ENCODE measurements at places on chromosomes 13 and 19.

DNA sequence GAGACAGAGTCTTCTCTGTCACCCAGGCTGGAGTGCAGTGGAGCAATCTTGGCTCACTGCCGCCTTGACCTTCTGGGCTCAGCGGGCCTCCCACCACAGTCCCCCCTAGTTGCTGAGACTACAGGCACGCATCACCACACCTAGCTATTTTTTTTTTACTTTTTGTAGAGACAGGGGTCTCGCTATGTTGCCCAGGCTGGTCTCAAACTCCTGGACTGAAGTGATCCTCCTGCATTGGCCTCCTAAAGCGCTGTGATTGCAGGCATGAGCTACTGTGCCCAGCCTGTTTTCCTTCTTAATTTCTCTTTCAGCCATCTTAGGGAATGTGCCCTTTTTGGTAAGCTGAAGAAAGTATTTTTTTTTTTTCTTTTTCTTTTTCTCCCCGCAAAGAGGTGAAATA is 42.6 kb upstream of the RNF113B start:
- no peak for DNase-seq

- no peak for DNase-seq
Observed at GRCh38 chr19:39671739-39672363, 16.1 kb downstream of the LGALS16 start.

DNA sequence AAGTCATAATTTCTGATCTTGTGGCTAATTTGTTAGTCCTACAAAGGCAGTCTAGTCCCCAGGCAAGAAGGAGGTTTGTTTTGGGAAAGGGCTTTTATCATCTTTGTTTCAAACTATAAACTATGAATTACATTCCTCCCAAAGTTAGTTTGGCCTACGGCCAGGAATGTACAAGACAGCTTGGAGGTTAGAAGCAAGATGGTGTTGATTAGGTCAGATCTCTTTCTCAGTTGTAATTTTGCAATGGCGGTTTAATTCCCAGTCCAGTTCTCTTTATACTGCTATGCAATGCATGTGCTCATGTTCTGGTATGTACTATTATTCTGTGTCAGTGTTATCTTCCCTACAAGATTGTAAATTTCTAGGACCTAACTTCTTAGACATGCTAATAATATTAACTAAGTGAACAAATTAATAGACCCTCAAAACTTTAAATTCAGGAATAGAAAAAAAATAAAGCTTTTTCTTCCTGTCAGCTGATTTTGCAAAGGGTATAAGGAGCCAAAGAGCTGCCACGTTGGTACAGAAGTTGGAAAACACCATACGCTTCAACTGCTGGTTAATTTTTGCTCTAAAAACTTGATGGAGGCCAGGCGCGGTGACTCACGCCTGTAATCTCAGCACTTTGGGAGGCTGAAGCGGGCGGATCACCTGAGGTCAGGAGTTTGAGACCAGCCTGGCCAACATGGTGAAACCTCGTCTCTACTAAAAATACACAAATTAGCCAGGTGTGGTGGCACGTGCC is 1.3 kb upstream of the DNAJC15 start:
- no peak for DNase-seq

- DNase-seq = no peak
Observed at GRCh38 chr13:46609052-46609451, 56.1 kb downstream of the LRCH1 start.

DNA sequence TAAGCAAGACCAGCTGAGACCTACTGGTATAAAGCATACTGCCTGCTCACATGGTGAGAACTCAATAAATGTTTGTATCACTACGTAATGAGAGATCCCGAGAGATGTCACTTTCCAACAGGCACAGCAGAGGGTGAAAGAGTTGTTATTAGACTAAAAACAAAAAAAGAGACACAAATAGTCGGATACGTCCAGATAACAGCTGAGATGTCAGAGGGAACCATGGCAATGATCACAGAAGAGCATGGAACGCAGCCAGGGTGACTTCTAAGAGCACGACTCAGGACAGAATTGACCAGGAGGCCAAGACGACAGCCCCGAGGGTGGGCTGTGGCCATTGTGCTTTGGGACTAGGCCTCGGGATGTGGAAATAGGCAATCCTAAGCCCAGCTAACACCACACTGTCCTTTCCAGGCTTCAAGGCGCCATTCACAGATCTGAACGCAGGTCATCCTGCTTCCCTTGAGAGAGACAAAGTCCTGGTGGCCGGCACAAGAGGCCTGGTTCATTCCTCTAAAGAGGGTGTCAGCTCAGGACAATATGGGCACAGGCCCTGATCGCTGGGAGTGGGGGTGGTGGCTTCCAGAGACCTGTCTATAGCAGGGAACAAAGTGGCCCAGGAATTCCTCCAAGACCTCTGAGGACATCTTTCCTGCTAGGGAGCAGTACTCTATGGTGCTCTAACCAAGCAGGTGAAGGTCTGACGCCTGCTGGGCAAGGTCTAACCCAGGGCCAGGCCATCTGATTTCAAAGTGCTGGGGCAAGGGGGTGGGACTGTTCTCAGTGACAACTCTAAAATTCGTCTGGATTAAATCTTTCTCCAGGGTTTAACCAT is 3.2 kb downstream of the SH3GL1 start:
- DNase-seq = no peak

DNA sequence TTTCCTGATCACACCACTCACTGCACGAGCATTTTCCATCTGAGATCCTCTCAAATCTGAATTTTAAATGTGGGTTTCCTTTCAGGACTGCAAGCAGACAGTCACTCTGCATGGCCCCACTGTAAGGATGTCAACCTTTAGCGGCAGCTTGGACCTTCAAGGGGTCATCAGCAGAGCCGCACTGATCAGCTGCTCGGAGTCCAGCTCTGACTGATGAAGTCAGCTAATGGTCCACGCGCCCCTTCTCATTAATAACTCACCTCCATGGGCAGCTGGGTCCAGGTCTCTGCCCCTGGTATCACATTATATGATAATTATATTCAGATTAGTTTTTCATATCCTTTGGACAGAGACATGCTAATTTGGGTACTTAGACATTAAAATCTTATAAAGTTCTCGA is 36.1 kb upstream of the PDCD5 start:
- no peak for DNase-seq

DNA sequence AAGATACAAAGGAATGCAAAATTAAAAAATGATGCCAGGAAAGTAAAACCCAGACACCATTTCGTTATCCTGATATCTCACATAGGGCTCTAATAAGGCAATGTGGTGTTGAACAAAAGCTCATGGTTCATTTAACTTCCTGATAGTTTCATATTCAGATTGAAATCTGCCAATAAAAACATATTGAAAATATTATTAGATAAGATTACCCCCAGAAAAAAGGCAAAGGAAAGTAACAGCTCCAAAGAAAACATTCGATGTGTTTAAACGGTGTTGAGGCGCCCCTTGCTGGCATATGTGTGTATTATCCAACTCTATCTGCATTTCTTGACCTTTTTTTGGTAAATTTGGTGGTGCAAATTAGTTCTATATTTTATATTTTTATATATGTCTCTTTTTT is 75.9 kb downstream of the ESD start:
- no peak for DNase-seq

GRCh38 chr13:24038841-24039330 is 121.6 kb upstream of the SPATA13 start:
- no peak for DNase-seq

DNA sequence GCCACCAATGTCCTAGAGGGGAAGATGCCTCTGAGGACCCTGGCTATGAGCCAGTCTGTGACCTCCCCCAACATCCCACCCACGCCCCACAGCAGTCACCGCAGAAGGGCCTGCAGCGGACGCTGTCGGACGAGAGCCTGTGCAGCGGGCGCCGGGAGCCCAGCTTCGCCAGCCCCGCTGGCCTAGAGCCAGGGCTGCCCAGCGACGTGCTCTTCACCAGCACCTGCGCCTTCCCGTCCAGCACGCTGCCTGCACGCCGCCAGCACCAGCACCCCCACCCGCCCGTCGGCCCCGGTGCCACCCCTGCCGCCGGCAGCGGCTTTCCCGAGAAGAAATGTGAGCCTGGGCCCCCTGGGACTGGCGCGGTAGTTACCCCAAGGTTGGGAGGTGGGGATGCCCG is 30.6 kb downstream of the DPF1 start:
- DNase-seq = no peak

- DNase-seq = no peak
Observed at GRCh38 chr13:99033814-99034213, 56.0 kb upstream of the DOCK9 start.

GRCh38 chr13:109606520-109606919 is 179.9 kb downstream of the IRS2 start:
- DNase-seq = no peak

GRCh38 chr13:79833991-79834390 is 353.0 kb downstream of the NDFIP2 start:
- no peak for DNase-seq

- no peak for DNase-seq
Observed at GRCh38 chr19:7223429-7223828, 70.8 kb downstream of the INSR start.

- no peak for DNase-seq
Observed at GRCh38 chr13:43918636-43919035, 38.9 kb downstream of the LACC1 start.

DNA sequence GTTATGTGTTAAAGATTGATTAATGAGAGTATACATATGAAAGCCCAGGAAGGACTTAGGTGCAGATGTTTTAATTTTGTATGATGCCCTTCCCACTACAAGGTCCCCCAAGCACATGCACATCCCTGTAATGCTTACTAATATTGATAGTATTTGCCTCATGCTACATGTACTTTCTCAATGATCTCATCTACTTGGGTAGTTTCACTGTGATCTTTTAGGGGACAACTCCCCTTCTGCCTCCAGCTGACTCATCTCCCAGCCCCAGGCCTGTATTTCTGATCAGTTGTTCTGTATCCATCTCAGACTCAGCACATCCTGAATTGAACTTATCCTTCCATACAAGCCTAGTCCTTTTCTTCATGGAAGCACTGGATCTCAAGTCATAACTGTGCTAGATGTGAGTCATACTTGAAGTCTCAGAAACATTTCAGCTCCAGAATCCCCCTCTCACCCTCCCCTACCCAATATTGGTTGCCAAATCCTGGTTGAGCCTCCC is 49.4 kb upstream of the INTS6 start:
- DNase-seq = no peak

DNA sequence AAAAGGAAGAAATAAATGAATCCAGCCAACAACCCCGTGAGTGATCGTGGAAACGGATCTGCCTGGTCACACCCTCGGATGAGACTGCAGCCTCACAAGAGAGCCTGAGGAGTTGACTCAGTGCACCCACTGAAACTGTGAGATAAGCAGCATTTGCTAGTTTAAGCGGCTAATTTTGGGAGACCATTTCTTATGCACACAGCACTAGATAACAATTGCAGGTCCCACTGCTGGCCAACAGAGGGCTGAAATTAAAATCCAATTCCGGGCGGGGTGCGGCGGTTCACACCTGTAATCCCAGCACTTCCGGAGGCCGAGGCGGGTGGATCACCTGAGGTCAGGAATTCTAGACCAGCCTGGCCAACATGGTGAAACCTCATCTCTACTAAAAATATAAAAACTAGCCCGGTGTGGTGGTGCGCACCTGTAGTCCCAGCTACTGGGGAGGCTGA is 3.6 kb downstream of the UQCR11 start:
- no peak for DNase-seq

DNA sequence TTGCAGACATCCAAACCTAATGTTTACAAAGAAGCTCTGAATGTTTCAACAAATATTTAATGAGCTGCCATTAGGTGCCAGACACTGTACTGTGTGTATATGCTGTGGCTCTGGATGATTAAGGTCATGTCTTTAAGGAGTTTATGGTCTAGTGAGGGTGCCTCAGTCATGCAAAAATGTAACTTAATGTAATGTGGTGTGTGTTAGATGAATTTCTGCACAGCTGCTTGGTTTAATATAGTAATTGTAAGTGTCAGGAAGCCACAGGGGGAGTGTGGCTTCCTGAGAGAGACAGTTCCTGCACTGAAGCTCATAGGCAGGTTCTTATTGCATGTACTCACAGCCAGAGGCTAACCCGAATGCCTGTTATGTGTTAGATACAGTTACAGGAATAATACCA is 43.3 kb downstream of the SPATA13 start:
- DNase-seq = no peak

DNA sequence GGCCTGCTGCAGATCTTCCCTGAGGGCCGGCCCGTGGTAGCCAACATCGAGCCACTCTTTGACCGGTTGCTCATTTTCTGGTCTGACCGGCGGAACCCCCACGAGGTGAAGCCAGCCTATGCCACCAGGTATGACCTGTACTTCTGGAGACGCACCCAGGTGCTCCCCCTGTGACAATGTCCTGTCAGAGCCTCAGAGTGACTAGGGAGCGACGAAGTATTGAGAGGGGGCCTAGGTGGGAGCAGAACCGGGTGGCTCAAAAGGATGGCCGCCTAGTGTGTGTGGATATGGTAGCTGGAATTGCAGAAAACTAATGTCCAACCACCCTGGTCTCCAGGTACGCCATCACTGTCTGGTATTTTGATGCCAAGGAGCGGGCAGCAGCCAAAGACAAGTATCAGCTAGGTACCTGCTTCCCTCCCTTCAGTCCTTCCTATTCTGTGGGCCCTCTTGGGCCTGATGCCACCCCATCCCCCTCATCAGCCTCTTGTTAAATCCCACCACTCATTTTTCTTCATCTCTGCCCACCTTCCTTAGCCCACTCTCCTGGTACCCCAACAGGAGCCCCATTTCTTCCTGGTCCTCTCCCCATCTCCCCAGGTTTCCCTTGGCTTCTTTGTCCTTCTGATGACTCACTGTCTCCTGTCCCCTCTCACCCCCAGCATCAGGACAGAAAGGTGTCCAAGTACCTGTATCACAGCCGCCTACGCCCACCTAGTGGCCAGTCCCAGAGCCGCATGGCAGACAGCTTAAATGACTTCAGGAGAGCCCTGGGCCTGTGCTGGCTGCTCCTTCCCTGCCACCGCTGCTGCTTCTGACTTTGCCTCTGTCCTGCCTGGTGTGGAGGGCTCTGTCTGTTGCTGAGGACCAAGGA is 8.4 kb downstream of the EGLN2 start:
- no peak for DNase-seq

DNA sequence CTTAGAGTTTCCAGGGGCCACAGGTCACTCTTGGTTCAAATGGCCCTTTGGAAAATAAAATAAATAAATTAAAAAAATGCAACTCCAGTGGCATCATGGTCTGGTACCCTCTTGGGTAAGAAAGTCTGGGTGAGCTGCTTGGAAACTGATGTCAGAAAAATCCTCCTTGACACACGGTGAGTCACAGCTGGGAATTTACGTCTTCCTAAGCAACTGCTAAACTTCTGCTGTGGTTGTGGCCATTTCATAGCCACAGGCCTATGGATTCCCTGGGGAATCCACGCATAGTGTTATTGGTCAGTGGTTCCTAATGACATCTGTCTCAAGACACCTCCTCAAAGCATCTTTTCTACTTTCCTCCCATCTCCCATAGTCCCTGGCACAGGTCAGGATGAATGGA is 220.8 kb downstream of the COG6 start:
- DNase-seq = no peak

- no peak for DNase-seq
Observed at GRCh38 chr13:45511310-45512097, 46.8 kb downstream of the COG3 start.

- no peak for DNase-seq
Observed at GRCh38 chr13:22717036-22717435, 463.7 kb upstream of the SGCG start.
